ENCODE measurements at places on chromosomes 5 and 9.

GRCh38 chr9:5790923-5791322 is 42.0 kb downstream of the ERMP1 start:
- DNase-seq = no peak

GRCh38 chr5:33460210-33460609 is 19.4 kb downstream of the TARS1 start:
- DNase-seq = no peak

DNA sequence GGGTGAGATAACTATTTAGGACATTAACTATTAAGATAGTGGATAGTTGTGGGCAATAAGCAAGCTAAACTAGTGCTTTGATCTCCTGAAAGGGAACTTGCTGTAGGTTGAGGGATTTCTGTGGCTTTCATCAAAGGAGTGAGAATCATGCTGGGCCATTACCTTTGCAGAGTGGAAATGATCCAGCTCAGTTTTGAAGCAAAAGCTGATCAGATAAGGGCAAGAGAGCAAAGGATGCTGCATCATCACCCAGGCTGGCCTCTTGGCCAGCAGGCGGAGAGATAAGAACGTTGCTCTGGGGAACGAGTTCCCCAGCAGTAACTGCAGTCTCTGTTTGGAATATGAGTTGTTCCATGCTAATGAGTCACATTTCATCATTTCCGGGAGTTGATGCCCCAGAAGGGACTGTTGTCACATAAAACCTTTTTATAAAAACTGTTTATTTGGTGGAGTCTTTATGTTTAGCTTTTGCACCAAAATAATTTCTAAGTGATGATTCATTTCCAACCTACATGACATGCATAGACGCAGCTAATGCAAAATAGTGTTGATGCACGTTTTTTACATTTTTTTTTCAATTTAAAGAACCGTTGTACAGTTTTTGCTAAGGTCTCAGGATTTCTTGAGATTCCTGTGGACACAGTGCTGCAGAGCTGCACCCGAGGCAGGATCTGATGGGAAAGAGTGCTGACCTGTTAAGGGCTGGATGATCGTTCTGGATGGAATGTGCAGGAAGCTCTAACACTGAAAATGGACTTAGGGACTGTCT is 99.3 kb downstream of the ACTBL2 start:
- peak; percentile 54 for DNase-seq

DNA sequence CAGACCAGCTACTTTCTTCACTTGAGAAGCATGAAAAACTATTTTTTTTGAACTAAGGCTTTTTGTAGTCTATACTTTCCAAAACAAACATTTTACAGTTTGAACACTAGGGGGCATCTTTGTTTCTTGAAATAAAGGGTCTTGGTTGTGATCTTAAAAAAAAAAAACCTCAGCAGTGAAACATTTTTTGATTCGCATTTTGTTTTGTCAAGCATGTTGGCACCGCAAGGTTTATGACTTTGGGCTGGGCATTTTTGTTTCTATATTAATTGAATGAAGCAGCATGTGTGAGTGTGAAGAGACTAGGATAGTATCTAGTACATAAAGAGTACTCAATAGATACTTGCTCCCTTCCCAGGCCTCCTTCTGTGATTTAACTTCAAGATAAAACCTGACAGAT is 31.6 kb upstream of the ACOT12 start:
- DNase-seq = peak; percentile 68

DNA sequence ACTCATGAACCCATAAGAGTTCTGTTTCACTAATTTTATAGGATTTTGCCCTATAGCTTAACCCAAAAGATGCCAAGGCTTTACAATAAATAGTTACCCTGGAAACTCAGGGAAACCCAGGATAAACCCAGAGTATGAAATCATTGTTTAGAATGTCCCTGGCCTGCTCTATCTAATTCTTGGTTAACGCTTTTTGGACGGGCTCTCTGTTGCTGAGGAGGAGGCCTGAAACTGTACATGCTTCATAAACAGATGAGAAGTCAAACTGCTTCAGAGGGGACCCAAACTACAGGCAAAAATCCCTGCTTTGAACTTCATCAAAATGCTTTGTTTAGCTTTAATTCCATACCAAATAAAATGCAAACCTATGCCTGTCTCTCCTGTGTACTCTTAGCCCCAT is 291.9 kb downstream of the SH3GL2 start:
- no peak for DNase-seq

GRCh38 chr5:10564838-10565784 is 1.2 kb downstream of the ANKRD33B start:
- DNase-seq = no peak
